Ovary (tissue), 10 donors: ENCODE measurements at places on chromosomes 3 and 15. TPM values are rescaled to one million over a fixed set of nuclear protein-coding genes. Genes with fewer than 3 reads are reported as not detected.

The GABRG3 gene
- not detected for total RNA-seq

GRCh38 chr3:166759736-166760513 lies 620.2 kb downstream of the ZBBX start:
- DNase-seq = no peak

The TMIE gene
- 0.83 TPM for total RNA-seq

The ITIH1 gene
- not detected for total RNA-seq

DNA sequence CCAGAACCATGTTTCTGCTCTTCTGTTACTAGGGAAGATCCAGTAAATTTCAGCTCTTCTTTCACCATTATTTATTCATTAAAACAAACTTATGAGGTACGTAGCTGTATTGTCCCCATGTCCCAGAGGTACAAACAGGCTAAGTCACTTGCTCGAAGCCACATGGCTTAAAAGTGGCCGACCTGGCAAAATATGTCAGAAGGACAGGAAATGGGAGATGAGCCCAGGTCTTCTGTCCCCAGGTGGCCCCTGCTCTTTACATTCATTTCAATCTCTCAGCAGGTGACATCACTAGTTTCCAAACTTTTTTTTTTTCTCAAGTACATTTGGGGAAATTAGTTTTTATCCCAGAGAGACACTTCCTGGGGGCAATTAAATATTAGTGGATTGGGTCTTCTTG lies 34.1 kb upstream of the LPP start:
- no peak for DNase-seq

DNA sequence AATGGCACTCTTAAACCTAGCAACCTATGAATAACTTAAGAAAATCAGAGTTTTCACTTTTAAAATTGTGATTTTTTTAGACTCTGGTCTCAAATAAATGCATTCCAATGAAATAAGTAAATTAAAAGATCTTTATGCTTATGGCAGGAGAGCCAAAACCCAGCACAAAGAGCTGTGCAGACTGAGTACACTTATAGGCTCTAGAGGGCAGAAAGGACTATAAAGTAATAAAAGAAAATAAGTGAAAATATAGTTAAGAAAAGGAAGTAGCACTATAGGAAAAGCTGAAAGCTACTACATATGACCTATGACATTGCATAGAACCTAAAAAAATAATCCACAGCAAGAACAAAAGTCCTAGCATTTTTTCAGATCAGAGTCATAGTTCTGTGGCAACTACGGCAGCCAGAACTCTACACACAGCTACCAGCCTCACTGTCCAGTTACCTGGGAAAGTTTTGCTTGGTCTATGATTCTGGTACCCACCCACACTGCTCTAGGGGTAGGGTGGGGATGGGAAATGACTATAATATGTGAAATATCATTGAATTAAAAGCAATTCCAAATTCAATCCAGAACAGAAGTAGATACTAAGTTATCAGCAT lies 30.5 kb downstream of the CLASP2 start:
- DNase-seq = no peak

The TPRG1 gene
- 8.1 TPM for total RNA-seq

DNA sequence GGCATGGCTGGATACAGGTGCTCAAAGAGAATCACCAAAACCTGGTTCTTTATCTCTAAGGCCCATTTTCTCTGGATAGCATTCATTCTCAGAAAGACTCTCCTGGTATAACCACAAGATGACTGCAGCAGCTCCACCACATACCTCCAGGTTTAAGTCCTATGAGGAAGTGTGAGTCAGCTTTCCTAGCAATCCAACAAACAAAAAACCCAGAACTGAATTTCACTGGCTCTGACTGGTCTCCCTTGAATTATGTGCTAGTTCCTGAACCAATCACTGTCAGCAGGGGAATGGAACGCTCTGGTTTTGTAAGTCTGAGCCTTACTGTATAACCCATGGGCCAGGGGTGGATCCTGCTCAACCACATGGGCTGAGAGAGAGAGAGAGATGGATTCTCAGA lies 27.2 kb downstream of the MRPL46 start:
- DNase-seq = no peak

GRCh38 chr3:30354972-30355371 lies 251.4 kb upstream of the TGFBR2 start:
- DNase-seq = no peak
